ENCODE measurements at places on chromosomes 7 and 10. TPM values are rescaled to one million over a fixed set of nuclear protein-coding genes. Genes with fewer than 3 reads are reported as not detected.

DNA sequence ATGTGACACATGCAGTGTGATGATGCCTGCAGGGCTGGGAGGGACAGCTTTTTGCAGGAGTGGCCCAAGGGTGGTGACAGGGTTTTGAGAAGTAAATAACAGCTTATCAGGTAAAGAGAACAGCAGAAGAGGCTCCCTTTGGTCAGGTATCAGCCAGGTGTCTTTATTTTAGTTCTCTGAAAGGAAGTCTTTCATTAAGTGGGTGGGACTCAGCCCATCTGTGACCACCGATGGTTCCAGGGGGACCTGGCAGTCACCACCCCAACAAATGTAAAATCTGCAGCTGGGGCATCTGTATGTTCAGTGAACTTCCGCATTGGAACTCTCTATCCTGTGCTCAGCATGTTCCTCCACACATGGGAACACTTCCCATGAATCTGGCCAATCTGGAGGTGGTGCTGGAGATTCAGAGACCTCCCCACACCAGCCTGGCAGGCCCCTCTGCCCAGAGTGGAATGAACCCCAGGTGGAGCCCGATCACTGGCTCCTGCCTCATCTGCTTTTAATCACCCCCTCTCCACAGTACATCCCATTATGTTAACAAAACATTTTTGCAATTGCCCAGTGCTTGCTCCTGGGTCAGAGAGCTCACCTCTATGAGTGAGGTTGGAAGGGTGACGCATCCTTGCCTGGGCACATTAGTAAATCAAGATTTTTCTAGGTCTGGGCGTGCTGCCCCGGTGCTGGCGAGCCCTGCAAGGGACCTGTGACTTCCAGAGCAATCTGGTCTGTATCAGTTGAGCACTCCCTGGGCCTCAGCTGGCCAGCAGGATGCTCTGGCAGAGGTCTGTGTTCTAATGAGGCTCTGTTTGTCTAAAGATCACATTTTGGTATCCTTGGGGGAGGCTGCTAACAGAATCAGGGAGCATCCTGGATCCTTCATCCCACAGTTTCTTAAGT is 140.4 kb upstream of the GDF10 start:
- peak; percentile 67 for DNase-seq

DNA sequence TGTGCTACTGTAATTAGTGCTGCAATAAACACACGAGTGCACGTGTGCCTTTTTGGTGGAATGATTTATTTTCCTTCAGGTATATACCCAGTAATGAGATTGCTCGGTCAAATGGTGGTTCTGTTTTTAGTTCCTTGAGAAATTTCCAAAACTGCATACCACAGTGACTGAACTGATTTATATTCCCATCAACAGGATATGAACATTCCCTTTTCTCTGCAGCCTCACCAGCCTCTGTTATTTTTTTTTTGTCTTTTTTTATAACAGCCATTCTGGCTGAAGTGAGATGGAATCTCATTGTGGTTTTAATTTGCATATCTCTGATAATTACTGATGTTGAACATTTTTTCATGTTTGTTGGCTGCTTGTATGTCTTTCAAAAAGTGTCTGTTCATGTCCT is 922.9 kb upstream of the LRRN3 start:
- no peak for DNase-seq

- no peak for DNase-seq
These were observed 350.8 kb downstream of the KCNMA1 start for GRCh38 chr10:77286531-77287508.

- no peak for DNase-seq
These were observed 19.4 kb downstream of the C1GALT1 start for GRCh38 chr7:7201578-7202374.

- DNase-seq = no peak
These were observed 80.3 kb downstream of the RAMP3 start for GRCh38 chr7:45237788-45238461.

DNA sequence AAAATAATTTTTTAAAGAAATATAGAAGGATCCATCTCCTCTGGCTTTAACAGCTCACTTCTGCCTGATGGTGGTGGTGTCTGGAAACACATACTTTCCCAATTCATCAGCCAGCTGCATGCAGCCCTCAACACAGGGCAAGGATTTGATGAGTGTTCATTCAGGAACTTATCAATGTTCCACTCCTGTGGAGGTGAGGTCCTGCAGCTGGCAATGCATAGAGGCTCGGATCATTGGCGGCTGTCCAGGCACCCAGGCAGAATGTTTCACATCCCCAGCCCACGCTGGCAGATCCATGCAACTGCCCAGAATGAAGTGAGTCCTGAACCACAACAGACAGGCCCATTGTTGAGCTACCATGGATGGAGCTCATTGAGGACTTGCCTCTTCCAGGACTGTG is 55.2 kb upstream of the KCNMA1 start:
- DNase-seq = no peak

- DNase-seq = no peak
These were observed 4.3 kb upstream of the C1GALT1 start for GRCh38 chr7:7178081-7178480.

- DNase-seq = peak; percentile 83
These were observed 105.7 kb downstream of the CCNY start for GRCh38 chr10:35442028-35442427.

The DDC gene
- not detected for total RNA-seq

The BBIP1 gene
- total RNA-seq = 25.4 TPM

DNA sequence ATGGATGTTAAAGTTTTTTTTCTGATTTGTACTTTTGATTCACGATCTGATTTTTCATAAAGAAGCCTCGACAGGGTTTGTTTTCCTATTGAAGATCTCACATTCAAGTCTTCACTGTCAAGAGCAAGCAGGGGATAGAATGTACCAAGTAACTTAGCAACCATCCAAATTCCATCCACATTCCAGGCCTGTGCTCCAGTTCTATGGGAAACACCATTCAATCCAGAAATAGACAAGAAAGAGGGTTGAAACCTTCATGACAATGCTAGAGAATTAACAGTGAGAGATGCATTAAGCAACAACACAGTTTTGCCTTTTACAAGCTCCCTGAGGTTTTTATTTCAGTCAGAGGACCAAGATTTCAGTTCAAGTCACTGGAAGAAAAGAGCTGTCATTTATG is 300.2 kb downstream of the NEBL start:
- no peak for DNase-seq

The AGBL3 gene
- 0.29 TPM for total RNA-seq

- DNase-seq = no peak
These were observed 15.3 kb upstream of the UTF1 start for GRCh38 chr10:133214468-133215410.

GRCh38 chr7:119482209-119482608 is 790.8 kb upstream of the KCND2 start:
- no peak for DNase-seq

Data from uterus (tissue), 4 donors.